ENCODE measurements at places on chromosomes 7 and 10.

- no peak for DNase-seq
These were observed 10.5 kb upstream of the RADIL start for GRCh38 chr7:4893929-4894475.

- DNase-seq = no peak
These were observed 46.3 kb downstream of the TAS2R16 start for GRCh38 chr7:122949186-122949585.

- DNase-seq = no peak
These were observed 153.9 kb downstream of the CDH23 start for GRCh38 chr10:71550628-71551027.

- DNase-seq = no peak
These were observed 11.6 kb upstream of the TYSND1 start for GRCh38 chr10:70158113-70158512.
